Activated naive CD4-positive, alpha-beta T cell treated with anti-CD3 and anti-CD28 coated beads, Interleukin-2, amount 50 U/mL, for 72 hours (primary cell): ENCODE measurements at places on chromosomes 3 and 15. TPM values are rescaled to one million over a fixed set of nuclear protein-coding genes. Genes with fewer than 3 reads are reported as not detected.

CCDC54 gene
- total RNA-seq: not detected

PCOLCE2 gene
- not detected for total RNA-seq

PROS1 gene
- 1.8 TPM for total RNA-seq

ROPN1 gene
- not detected for total RNA-seq

MST1R gene
- 0.68 TPM for total RNA-seq

SENP2 gene
- 30.6 TPM for total RNA-seq

CFAP100 gene
- not detected for total RNA-seq

RPS27L gene
- 223 TPM for total RNA-seq

TMEM212 gene
- total RNA-seq: not detected

ABHD5 gene
- 13.6 TPM for total RNA-seq

GPR27 gene
- 0.74 TPM for total RNA-seq

LTK gene
- total RNA-seq: 0.20 TPM

DNA sequence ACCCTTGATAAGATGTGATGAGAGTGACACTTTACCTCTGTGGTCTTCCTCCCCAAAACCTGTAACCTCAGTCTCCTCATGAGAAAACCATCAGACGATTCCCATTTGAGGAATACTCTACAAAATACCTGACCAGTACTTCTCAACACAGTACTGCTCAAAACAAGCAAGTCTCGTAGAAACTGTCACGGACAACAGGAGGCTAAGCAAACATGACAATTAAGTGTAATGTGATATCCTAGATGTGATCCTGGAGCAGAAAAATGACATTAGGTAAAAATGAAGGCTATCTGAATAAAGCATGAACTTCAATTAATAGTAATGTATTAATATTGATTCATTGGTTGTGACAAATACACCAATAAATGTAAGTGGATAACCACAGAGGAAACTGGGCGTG lies 113.6 kb downstream of the CACNA2D3 start:
- DNase-seq: no peak

GRCh38 chr15:60656481-60656880 lies 177.5 kb upstream of the ICE2 start:
- DNase-seq: no peak

DNA sequence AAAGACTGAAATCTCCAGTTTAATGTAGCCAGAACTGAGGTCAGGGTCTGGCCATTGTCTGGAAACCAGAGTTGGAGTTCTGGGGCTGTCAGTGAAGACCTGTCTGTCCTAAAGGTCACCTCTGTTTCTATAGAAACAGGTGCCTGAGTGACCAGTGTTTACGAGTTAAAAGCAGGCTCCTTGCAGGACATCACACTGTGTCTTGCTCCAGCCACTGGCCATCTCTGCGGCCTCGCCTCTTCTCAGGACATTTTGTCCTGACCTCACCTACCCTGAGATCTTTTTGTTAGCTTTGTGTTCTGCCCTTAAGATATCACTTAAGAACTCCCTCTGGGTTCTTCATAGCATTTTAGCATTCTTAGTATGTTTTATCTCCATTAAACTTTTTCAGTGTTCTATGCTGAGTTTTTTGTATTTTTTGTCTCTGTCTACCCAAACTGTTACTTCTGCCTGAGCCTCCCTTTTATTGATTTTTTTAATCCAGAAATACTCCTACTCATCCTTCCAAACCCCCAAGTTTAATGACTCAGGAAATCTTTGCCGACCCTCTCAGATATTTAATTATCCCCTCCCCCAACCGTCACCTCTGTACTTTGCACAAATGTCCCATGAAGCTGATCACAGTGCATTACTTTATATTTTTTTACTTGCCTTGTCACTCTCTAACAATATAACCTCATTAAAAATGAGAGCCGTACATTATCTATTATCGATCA lies 223.7 kb downstream of the THSD4 start:
- no peak for DNase-seq

DNA sequence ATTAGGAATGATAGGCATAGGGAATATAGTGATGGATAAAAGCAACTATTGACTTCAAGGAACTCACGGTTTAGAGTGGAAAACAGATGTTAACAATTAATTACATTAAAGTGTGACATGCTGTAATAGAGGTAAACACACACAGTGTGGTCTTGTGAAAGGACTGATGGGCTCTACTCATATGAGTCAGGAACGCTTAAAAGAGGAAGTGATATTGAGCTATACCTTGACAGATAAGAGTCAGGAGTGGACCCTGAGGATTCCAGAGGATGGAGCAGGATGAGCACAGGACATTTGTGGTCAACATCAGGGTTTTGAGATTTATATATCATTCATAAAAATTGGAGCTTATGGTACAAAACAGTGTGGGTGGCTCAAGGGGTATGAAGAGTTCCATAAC lies 11.0 kb downstream of the EXOG start:
- DNase-seq: no peak

DNA sequence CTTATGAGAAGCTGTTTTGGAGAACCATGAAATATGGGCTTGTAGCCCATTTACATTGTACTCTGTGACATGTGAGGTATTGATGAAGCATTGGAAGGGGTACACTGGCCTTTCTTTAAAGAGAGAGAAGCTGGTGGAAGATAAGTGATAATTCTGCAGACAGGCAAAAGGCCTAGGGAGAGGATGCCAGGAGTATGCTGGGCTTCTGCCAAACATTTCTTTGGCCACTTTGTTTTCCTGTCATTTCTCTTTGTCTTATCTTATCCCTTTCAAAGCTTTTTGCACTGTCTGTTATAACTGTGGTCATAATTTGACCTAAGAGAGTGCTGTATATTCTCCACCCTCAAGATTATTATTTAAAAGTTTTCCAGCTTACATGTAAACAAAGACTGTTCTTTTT lies 109.6 kb upstream of the SEMA6D start:
- DNase-seq: no peak

DNA sequence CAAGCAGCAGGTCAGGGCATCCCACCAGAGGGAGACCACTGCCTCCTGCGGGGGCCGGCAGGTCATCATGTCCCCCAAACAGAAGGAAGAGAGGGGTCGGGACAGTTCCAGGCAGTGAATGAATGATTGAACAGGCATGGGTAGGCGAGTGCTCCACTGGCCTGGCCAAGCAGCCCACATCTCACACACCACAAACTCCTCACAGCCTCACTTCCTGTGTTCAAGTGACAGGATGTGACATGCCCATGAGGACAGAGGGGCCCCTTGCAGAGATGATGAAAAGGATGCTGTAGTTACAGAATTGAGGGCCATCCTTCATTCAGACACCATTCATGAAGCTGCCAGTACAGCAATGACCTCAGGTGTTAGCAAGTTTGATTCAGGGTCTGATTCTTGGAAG lies 3.7 kb downstream of the IQSEC1 start:
- DNase-seq: peak; percentile 50

DNA sequence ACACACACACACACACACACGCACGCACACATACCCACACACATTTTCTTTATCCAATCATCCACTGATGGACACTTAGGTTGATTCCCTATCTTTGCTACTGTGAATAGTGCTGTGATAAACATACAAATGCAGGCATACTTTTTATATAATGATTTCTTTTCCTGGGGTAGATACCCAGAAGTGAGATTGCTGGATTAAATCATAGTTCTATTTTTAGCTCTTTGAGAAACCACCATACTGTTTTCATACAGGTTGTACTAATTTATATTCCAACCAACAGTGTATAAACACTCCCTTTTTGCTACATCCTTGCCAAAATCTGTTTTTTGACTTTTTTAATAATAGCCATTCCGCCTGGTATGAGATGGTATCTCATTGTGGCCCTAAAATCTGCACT lies 94.5 kb upstream of the GK5 start:
- no peak for DNase-seq

GRCh38 chr15:61634837-61635236 lies 405.7 kb upstream of the RORA start:
- DNase-seq: no peak

DNA sequence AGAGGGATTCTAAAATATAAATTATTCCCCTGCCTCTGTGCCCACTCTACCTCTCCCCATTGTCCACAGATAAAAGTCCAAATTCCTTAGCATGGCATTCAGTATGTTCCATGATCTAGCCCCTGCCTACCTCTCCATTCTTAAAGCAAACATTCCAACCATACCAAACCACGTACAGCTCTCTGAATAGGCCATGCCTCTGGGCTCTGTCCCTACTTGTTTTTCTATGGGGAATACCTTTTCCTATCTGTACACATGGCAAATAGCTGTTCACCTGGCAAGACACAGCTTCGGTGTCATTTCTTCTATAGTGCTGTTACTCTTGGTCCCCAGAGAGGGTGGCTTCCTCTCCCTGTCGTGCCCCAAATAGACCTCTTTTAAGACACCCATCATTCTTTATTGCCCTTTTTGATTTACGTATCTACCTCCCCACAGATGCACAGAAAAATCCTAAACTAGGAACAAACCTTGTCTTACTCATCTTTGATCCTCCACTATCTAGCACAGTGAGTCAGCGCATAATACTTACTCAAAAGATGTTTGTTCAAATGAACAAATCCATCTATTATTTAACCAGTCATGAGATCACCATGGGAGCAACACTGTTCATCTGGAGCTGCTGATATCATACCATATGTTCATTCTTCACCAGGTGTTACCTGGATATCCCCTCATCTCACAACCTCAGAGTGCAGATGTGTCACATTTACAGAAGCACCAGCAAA lies 329.8 kb downstream of the THSD4 start:
- DNase-seq: no peak

DNA sequence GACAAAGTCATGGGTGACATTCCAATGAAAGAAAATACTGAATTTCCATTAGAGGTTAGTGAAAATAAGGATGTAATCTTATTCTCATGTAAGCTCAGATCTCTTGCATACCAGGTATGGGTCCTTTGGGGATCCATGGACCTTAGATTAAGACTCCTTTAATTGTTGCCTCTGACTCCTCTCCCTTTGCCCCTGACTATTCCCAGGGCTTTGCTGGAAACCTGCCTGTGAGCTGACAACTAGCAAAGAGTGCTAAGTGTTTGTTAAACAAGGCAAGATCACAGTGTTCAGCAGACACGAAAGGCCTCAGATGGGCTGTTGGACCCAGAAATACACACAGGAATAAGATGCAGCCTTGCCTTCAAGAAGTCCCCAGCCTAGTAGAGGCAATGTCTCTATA lies 32.1 kb downstream of the ACKR2 start:
- no peak for DNase-seq

DNA sequence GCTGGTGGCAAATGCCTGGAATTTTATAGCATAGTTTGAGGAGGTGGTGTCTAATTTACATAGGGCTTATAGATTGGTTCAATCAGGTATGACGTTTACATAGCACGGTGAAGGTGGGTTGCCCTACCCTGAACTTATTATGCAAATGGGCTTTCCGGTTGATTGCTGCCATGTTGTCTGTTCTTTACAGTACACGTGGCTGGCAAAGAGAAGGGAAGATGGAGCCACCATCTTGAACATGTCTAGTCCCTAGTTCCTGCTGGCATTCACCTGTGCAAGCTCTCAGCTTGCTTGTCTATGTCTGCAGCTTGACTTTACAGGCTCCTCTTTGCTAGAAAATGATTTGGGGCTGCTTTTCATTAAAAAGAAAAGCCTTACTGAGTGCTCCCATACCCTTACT lies 14.0 kb upstream of the STAC start:
- DNase-seq: no peak

DNA sequence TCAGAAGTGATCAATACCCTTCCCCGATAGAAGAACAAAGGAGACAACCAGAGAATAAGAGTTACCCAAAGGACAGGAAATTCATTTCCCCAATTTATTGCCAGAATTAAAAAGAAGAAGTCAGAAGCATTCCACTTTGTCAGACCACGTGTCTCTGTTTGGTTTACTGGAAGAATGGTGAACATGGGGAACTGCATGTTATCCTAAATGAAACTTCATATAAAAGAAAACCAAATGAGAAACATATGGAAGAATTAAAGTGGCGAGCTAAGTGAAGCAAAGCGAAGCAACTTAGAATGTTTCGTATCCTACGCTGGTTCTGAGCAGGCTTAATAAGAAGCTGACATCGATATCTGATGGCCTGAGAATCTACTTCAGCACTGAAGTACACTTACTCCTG lies 190.7 kb downstream of the MAGI1 start:
- DNase-seq: no peak

GRCh38 chr3:197367081-197367780 lies 68.8 kb upstream of the DLG1 start:
- DNase-seq: no peak

DNA sequence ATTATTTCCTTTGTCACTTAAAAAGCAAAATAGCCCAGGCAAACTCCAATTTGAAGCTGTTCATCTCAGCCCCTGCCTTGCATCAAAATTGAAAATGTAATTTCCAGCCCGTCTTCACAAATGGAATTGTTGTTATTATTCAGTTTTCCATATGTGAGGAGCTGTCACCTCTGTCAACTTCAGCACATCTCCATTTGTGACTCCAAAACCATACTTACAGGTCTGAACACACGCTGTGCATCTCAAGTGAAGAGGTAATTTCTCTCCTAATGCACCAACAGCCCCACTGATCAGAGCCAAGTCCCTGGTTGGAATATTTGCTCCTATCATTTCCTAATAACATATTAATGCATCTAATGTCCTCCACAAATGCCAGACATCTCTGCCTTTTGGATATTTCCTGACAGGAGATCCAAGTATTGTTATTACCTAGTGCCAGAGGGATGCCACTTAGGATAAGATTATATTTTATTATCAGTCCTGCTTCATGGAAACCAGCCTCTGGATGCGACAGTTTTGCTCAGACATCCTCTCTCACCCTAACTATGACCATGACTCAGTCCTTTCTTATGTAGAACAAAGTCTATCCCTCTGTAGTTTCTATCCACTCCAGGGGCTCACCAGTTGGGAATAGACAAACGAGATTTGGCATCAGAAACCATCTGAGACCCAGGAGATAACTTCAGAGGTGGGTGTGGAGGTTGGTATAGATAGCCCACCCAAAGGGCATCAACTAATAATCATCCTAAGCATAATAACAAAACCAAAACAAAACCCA lies 379.8 kb downstream of the VPS13C start:
- DNase-seq: no peak

- no peak for DNase-seq
These were observed 129.2 kb upstream of the IL12A start for GRCh38 chr3:159859424-159859823.

GRCh38 chr3:335240-335639 lies 138.7 kb downstream of the CHL1 start:
- DNase-seq: no peak

GRCh38 chr15:100330221-100330620 lies 11.6 kb downstream of the ADAMTS17 start:
- no peak for DNase-seq

- no peak for DNase-seq
These were observed 190.7 kb downstream of the LSAMP start for GRCh38 chr3:116254541-116254940.

- DNase-seq: no peak
These were observed 24.2 kb upstream of the SLC4A7 start for GRCh38 chr3:27508424-27508823.

DNA sequence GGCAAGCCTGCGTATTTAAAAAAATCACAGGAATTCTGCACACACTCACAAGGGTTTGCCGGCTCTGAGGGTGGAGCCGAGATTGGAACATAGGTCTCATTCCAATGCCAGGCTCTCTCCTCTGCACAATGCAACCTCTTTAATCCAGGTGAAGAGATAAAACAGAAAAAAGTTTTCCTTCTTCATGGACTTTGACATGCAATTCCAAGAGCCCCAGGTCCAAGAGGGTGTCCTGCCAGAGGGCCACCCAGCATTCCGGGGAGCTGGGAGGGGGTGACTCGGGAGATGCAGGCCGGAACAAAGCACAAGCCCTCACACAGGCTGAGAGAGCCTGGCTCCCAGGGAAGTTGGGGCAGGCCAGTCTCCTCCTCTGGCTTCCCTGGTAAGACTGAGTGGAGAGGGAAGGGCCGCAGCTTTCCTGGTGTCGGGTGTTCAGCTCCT lies 6.7 kb upstream of the SLC12A8 start:
- DNase-seq: no peak

- DNase-seq: no peak
These were observed 7.1 kb downstream of the CELSR3 start for GRCh38 chr3:48655606-48656005.
